T-cell (primary cell): ENCODE measurements at places on chromosomes 3 and 15.

DNA sequence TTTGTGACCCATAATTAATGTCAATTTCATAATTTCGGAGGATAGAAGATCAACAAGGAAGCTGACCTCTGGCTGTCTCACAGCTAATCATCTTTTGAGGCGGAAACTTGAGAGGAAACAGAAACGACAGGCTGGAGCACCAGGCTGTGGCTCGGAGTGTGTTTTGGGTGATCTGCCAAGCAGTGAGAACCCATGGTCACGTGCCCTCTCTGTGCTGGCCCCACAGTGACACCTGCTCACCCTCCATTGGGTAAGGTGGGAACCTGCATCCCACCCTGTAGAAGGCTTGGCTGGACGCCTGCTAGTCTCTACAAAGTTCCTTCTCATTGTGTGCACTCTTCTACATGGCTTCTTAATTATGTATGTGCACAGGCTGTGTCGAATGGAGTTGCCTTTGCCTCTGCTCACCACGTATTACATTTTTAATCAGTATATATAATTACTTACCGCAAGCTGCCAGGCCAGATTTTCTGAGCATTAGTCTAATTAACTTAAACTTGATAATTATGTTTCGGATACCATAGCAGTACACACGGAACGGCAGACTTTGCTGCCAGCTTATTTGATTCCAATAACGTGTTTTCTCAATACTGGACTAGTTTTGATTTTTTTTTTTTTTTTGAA, 719.4 kb upstream of the CFAP20DC start:
- no peak for DNase-seq

- no peak for DNase-seq
Measured at GRCh38 chr3:53718462-53718861, 127.8 kb downstream of the CHDH start.

GRCh38 chr15:43204016-43204901, 16.6 kb downstream of the EPB42 start:
- DNase-seq: peak; percentile 17

DNA sequence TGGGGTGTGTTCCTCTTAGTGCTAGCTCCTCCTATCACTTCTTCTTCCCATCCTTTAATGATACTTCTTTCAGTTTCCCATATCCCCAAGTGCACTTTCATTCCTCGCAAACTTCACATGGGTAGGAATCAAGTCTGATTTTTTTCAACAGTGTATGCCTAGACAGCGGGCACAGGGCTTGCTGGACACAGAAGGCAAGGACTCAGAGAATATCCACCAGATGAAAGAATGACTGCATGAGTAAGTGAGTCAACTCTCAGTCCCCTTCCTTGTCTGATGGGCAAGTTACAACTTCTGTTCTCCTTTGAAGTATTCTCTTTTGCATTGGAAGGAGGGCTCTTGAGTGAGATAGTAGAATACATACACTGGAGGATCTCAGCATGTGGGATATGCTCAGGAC, 3.1 kb upstream of the SQOR start:
- no peak for DNase-seq

GRCh38 chr15:97140216-97140615, 809.7 kb downstream of the NR2F2 start:
- no peak for DNase-seq

- DNase-seq: no peak
Measured at GRCh38 chr3:111319598-111319997, 222.4 kb upstream of the CD96 start.

DNA sequence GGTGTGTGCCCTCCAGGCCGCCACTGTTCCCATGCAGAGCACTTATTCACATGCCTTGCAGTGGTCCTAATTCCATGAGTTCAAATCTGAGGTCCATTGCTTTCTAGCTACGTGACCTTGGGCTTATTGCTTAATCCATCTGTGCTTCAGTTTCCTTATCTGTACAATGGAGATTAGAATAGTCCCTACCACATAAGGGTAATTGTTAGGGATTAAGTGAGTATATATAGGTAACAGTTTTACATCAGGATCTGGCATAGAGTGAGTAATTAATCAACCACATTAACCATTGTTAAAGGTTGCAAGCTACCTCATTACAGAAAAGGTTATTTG, 7.6 kb downstream of the CPN2 start:
- no peak for DNase-seq

DNA sequence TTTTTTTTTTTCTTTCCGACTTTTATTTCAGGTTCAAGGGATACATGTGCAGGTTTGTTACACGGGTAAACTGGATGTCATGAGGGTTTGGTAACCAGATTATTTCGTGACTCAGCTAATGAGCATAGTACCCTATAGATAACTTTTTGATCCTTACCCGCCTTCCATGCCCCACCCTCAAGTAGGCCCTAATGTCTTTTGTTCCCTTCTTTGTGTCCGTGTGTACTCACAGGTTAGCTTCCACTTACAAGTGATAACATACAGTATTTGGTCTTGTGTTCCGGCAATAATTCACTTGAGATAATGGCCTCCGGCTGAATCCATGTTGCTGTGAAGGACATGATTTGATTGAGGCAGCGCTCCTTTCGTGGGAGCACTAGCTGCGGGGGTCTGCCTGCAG, 402.8 kb upstream of the SGO1 start:
- no peak for DNase-seq

DNA sequence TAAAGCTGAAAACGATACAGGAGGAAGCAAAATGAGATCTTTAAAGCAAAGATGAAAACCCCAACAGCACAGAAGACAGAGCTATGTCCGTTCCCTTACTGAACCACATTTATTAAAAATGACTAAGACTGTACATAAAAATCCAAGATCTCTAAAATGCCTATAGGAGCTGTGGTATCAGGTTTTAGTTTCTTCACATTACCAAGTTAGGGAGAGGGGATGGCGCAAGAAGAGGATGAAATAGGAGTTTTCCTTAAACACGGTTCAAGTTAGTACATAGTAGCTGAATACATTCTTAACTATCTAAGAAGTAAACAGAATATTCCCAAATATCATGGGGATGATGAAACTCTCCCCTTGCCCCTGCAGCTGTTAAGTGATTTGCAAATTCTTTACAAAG, 6.3 kb downstream of the EOMES start:
- DNase-seq: no peak

DNA sequence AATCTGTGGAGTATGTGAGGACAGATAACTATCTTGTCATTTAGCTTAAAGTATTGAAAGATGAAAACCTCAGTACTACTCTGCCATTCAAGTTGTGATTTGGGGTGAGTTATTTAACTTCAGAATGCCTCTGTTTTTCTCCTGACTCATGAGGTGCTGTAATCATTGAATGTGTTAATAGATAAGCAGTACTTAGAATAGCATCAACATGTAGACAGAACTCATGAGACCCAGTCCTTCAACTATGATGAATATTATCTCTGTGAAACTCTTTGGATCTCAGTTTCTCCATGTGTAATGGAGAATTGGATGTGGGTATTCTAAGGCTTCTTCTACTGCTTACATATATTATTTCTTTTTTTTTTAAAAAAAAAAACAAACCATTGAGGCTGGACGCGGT, 431.4 kb downstream of the GRM7 start:
- no peak for DNase-seq

- no peak for DNase-seq
Measured at GRCh38 chr15:27328608-27329007, 357.6 kb downstream of the GABRG3 start.

DNA sequence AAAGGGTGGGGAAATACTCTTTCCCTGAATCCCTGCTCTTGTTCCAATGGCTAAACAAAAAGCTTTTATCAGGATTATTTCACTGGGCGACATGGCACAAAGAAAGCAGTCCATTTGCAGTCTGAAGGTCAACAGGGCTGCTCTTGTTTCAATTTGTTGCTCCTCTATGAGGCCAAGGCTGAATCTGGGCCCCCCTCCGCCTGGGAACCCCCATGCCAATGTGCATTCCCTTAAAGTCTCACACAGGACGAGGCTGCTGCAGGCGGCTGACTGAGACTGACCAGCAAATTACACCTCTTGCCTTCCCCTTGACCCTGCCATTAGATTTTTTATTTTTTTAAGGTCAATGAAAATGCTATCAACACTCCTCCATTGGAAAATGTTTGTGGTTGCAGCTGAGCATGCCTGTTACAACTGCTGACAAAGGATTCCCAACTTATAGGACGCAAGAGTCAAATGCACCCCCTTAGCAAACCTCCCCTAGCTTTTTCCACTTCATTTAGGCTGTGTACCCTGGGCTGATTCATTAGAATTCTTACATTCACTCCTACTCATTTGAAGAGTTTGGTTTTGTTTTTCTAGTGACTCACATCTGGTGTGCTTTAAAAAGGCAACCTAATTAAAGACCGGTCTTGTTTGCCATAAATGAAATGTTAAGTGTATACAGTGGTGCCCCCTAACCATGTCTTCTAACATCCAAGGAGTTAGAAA, 60.8 kb upstream of the ARHGEF3 start:
- DNase-seq: no peak

- no peak for DNase-seq
Measured at GRCh38 chr3:194736896-194737600, 51.4 kb downstream of the FAM43A start.

- DNase-seq: no peak
Measured at GRCh38 chr3:167882057-167882667, 146.6 kb downstream of the SERPINI1 start.

GRCh38 chr3:123420416-123420968, 28.4 kb downstream of the ADCY5 start:
- DNase-seq: no peak

DNA sequence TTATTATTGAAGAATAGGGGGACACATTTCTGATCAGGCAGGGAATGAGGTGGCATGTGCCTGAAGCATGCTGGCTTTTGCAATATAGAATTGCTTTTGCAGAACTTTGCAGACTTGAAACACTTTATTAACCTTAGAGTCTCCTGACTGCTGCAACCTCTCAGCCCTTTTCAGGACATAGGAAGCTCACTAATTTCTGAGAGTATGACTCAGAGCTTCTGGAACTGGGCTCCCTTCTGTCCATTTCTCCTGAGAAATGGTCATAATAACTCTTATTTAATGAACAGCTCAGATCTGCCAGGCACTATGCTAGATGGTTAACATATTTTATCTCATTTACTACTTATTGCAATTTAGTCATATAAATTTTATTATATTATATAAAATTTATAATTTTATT, 38.6 kb upstream of the DGKG start:
- no peak for DNase-seq

GRCh38 chr3:46707601-46708011, 6.4 kb downstream of the TMIE start:
- DNase-seq: no peak

- no peak for DNase-seq
Measured at GRCh38 chr3:100702082-100702979, 7.0 kb upstream of the TFG start.

DNA sequence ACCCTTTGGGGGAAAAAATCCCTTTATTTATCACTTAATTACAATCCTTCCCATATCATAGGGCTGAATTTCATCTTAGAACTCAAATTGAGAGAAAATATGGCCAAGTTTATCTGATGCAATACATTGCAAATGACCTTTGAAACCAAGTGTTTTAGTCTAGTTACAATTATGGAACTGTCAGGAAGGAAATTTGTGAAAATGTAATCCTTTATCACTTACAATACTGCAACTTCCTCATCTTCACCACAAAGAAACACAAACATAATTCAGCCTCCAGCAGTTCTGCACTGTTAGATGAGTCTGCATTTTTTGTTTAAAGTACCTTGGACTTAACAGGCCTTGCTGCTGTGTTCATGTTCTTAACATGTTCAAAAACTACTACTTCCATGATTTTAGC, 4.6 kb downstream of the CCPG1 start:
- DNase-seq: no peak

DNA sequence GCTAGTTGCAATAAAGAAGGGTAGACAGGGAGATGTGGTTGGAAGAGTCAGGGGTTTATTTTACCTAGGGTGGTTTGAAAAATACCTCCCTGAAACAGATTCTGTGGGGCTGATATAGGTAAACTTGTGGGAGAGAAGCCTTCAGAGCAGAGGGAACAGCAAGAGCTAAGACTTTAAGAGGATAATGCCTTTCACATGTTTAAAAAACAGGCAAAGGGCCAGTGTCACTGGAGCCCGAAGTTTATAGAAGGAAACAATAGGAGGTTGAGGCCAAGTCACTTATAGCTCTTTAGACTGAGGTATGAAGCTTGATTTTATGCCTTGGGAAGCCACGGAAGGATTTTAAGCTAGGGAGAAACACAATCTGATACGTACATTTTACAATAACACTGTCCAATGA, 448.7 kb downstream of the TAFA4 start:
- no peak for DNase-seq

- no peak for DNase-seq
Measured at GRCh38 chr3:99943931-99944761, 126.5 kb downstream of the CMSS1 start.

DNA sequence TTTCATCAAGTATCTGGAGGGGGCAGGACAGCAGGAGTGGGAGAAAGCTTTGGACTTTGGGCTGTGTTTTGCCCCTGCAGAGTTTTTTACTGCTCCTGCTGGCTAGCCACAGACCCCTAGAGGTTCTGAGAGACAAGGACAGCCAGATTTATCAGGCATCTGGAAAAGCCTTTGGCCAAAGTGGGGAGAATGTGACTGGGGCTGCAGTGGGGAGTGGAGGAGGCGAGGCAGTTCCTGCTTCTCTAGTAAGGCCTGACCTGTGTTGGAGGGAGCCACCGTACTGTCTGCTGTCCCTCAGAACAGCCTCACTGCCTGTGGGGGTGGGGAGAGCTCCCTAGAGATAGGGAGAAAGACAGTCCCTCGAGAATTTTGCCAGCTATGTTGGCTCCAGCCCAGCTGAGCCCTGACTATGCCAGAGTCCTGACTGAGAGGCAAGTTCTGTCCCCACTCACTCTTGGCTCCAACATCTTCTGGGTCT, 2.2 kb downstream of the ALPK3 start:
- no peak for DNase-seq

DNA sequence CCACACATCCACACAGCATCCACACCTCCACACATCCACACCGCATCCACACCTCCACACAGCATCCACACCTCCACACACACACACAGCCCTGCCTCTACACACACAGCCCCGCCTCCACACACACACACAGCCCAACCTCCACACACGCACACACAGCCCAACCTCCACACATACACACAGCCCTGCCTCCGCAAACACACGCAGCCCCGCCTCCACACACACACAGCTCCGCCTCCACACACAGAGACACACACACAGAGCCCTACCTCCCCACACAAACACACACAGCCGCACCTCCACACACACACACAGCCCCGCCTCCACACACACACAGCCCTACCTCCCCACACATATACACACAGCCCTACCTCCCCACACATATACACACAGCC, 4.7 kb downstream of the MESP1 start:
- no peak for DNase-seq

DNA sequence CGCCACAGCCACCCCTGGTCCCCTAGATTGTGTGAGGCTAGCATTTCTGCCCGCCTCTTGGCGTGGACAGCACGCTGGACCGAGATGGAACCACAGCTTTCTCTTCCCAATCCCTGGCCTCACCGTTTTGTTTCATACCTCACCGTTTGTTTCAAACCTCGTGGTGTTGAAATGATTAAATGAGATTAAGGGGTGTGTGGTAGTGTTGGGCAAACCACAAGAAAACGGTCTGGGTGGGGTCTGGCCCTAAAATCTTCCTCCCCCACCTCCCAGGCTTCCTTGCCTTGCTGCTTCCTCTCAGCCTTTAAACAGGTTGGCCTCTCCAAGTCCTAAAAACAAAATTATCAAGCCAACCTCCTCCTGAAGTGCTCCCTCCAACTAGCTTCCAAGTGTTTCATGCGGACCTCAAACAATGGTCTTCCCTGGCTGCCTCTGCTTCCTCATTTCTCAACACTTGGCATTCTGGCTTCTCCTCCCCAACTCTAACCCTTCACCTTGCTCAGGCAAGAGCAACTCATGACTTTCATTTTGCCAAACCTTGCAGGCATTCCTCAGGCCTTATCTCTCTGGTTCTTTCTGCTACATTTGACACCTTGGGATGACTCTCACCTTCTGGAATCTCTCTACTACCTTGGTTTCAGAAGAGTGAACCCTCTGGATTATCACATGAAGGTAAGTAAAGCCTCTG, 1.4 kb upstream of the ATP13A3 start:
- peak; percentile 32 for DNase-seq
